ENCODE measurements at places on chromosomes 4 and X. TPM values are rescaled to one million over a fixed set of nuclear protein-coding genes. Genes with fewer than 3 reads are reported as not detected.

DNA sequence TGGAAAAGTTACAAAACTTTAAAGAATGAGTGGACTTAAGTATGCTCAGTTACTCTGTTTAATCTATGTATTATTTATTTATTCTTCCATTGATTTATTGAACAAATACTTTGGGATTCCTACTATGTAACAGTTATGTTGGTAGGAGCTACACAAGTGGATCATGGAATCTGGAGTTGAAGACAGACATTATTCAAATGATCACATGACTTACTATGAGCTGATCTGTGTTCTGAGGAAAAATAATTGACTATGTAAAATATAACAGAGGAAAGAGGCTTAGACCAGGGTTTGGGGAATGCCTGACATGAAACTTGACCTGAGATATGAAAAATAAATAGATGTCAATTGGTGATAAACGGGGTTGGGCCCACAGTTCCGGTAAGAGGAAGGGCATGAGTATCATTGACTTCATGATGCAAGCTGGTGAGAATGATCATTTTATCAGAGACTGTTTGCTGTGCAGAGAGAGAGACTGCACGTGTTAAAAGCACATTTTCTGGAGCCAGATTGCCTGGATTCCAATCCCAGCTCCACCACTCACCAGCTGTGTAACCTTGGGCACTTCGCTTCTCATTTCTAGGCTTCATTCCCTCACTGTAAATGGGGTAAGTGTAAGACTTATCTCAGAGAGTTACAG lies 179.0 kb downstream of the SPCS3 start:
- no peak for DNase-seq

- DNase-seq, result no peak
These were observed 15.7 kb downstream of the ADGRA3 start for GRCh38 chr4:22500128-22500611.

ZAR1 gene
- not detected for total RNA-seq

MAGEA4 gene
- total RNA-seq, result not detected

HPSE gene
- 2.8 TPM for total RNA-seq

GRCh38 chrX:20265726-20266681 lies 705 bp downstream of the RPS6KA3 start:
- peak; percentile 82 for DNase-seq

- no peak for DNase-seq
These were observed 540 bp downstream of the ZNF721 start for GRCh38 chr4:498328-498904.

DNA sequence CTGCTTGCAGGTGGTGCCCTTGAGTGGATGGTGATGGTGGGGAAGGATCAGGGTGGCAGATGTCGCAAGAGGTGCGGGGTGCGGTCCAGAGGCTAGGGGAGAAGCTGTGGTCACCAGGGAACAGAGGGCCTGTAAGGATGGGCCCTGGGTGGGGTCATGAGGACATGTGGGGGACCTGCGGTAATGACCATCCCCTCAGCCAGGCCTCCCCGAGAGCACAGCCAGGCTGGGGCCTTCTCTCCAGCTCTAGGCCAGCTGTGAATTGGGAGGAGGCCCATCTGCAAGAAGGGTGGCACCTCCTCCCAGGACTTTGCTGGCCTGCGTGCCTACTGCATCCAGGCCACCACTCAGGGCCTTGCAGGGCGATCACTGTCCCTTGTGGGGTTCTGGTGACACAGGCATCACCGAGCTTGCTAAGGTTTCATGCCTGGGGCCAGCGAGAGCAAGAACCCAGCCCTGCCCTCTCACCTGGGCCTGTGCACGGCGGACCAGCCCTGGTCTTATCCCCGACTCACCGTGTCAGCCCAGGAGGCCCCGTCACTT lies 34.1 kb upstream of the MXD4 start:
- DNase-seq, result peak; percentile 44

PDCL2 gene
- total RNA-seq, result not detected

SOWAHB gene
- not detected for total RNA-seq

IL15 gene
- total RNA-seq, result 7.1 TPM

DNA sequence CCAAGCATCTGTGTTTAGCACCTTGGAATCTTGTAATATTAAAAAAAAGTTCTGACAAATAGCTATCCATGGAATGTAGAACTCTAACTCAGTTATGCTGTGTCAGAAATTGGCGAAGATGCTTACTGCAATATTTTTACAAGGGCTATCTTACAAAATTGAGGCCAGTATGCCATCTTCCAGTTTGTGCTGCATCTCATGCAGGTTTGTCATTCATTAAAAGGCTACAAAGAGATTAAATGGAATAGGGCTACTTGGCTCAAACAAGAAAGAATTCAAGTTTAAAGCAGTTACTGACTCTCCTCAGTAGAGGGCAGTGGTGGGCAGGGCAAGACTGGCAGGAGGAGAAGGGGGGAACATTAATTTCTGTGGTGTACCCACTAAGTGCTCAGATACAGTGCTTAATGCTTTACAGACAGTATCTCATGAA lies 66.5 kb downstream of the SHROOM4 start:
- DNase-seq, result no peak

GRCh38 chr4:154869301-154869700 lies 88.2 kb downstream of the RBM46 start:
- no peak for DNase-seq

DNA sequence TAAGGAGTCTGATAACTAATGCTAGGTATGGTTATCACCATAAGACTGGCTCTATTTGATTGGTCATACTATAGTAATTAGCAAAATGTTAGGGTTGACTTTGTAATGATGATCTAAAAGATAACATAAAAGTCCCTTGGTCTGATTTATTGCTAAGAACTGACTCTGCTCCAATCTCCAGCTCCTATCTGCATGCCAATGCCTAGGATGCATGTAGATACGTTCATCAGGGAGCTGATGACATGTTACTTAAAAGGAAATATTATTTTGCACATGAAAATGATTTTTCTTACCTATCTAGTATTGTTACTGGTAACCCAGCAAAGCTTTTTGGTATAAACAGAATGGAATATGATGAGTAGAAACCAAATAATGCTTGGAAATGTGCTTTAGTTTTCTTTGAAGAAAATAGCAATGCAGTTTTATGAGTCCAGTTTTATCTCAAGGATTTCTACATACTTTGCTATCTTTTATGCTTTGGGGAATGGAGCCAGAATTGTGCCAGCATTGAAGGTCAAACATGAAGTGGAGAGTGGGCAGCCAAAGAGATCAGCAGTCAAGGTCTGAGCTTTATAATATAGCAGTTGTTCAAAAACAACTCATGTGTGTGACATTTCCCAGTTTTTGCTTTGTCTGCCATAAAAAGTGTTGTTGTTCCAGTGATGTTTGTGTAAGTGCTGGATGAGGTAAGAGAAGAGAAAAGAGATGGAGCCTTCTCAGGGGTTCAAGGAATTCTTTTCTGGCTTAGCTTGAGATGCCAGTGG lies 121.0 kb downstream of the ARHGAP24 start:
- DNase-seq, result no peak

DNA sequence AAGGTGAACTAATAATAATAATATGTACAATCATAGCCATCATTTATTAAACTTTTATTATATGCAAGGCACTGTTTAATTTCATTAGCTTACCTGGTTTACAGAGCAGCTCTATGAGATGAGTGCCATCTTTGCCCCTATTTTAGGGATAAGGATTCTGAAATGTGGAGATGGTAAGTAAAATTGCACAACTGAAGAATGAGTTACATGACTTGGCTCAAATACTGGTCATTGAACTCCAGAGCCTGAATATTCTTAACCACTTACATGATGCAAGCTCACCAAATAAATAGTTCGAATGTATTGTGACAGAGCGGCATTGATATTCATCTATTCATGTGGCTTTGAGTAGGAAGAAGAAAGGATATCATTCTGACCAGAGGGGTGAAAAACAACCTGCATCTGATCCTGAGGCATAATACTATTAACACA lies 11.7 kb downstream of the ALB start:
- no peak for DNase-seq

DNA sequence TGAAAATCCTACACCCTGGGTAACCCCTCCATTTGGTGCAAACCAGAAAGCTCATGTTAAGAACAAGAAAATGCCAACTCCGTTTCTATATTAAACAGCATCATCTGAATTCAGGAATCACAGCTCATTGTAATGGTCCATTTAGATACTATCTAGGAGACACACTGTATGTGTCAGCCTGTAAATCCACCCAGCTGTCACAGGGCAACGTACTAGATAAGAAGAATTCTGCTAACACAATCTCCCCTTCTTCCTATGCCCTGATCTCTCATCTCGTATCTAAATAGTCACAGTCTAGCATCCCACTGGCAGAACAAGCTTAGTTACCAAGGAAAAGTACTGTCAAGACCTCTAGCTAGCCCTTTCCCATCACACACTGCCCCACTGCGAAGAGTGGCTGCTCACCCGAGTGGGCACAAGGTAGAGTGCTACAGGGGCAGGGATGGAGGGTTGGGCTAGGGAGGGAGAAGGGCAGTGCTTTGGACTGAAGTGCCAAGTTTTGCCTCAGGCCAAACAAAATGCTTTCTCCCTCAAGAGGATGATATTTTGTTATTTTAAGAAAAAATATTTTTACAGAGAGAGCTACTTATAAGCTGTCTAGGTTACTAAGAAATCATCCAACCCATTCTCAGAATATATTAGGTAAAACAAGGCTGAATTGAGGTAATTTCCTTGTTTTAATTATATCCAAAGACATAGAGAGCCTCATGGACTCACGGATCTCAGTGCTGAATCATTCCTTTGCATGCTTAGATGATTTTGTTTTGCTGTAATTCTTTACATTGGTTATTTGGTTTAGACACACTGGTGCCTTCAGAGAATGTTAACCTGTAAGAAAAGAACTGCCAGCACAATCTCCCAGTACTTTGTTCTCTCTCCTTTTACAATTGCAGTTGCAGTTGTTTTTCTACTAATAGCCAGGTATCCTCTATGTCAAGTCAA lies 196.6 kb downstream of the PRDM5 start:
- DNase-seq, result no peak

DRD5 gene
- not detected for total RNA-seq

DNA sequence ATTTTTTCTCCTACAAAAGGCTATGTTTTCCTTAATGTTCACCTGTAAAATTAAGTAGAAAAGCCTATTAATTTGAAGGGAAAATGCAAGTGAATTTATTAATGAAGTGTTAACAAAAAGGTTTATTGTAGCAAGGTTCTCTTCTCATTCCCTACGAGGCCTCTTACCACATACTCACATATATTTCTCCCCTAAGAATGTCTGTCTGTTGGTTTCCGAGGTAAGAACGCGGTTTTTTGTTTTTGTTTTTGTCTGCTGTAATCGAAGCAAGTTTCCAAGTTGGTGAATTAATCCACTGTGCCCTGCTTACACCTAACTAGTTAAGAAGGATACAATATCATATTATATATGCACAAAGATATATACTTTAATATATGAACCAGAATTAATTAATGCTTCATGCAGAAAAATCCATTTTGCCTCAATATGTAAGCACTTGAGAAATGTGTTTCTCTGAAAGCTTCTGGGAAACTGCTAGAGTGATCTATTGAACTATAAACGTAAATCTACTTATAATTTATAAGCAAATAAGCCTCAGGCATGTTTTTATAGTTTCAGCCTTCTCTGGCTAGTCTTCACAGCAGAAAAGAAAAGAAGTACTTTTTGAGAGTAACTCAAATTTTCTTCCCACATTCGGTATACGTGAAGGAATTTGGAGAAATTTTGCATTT lies 120.8 kb downstream of the EGF start:
- DNase-seq, result no peak

DNA sequence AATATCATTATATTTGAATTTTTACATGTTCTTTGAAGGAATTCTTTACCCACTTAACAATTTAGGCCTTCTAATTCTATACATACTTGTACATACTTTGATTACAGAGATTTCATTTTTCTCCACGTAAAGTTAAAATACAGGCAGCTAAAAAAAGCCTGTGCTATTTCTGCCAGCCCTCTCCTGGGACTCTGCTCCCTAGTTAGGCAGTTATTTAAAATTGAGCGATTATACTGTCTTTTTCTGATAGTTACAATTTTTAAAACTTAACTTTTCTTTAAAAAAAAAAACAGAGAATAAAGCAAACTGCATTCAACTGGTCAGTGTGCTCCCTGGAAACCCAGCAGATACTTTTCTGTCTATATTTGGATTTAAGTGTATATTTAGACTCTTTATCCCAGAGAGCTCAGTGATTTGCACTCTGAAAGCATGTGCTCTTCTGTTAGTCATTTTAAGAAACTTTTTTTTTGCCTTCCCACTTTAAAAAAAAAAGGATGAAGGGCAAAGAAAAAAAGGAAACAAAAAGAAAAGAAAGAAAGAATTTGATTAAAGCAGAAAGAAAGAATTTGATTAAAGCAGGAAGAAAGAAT lies 18.1 kb upstream of the FAM241A start:
- no peak for DNase-seq

GRCh38 chr4:181752516-181752915 lies 490.7 kb upstream of the TENM3 start:
- no peak for DNase-seq

- DNase-seq, result no peak
These were observed 10.8 kb downstream of the CETN2 start for GRCh38 chrX:152819732-152820131.

DNA sequence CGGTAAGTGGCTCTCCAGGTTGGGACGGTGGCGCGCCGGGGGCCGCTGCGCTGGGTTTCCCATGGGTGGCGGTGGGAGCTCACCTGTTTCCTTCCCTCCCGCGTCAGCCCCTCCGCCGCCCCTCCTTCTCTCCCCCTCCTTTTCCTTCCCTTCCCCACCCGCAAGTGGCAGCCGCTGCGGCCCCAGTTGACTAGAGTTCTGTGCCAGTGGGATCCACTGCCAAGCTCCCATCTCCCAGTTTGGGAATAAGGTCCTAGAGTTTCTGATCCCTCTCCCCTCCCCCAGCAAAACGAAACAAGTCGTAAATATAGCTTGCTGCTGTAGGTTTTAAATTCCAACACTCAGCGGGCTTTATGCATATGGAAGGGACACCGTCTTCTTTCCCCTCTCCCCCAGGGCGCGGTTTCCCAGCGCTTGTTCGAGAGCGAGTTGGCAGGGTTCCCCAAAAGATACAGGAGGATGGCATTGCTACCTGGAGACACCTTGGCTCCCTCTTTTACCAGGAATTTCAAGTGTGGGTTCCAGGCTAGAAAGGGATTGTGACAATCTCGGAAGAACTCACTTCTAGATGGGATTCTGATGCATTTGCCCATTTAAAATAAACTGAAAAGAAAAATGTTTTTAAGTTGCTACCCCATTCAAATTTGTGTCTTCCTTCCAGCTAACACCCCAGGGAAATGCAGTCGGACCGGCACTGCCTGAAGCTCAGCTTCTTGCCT lies 1.2 kb downstream of the TLL1 start:
- DNase-seq, result peak; percentile 80

OPHN1 gene
- total RNA-seq, result 5.9 TPM

MFAP3L gene
- total RNA-seq, result 5.7 TPM

PCDH11X gene
- 0.60 TPM for total RNA-seq

DNA sequence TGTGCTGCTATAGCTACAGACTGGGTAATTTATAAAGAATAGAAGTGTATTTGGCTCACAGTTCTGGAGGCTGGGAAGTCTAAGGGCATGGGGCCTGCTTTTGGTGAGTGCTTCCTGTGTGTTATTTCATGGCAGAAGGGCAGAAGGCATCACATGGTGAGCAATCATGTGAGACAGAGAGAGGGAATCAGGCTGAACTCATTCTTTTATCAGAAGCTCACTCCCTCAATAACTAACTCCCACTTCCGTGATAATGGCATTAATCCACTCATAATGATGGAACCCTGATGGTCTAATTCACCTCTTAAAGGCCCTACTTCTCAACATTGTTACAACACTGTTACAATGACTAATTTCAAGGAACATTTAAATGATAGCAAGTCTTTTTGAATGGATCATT lies 129.4 kb downstream of the FAT4 start:
- no peak for DNase-seq

NCBP2L gene
- not detected for total RNA-seq

HSFX3 gene
- total RNA-seq, result not detected

- DNase-seq, result no peak
These were observed 409.7 kb downstream of the GLUD2 start for GRCh38 chrX:121457096-121457495.

- DNase-seq, result no peak
These were observed 134.1 kb upstream of the C1QTNF7 start for GRCh38 chr4:15293711-15294110.

All from posterior vena cava (tissue), 2 donors.